ENCODE measurements at places on chromosomes 4 and X. TPM values are rescaled to one million over a fixed set of nuclear protein-coding genes. Genes with fewer than 3 reads are reported as not detected.

The WDFY3 gene
- total RNA-seq, result 80.1 TPM

The STAP1 gene
- total RNA-seq, result not detected

The UCP1 gene
- total RNA-seq, result not detected

The PDS5A gene
- total RNA-seq, result 61.3 TPM

The GRPR gene
- 0.17 TPM for total RNA-seq

The CTSO gene
- total RNA-seq, result 13.9 TPM

GRCh38 chr4:15836362-15836761 lies 58.2 kb downstream of the CD38 start:
- no peak overlapping the region for H3K4me3 ChIP-seq
- peaks cover 8% of the 10 kb centered on the region for H3K4me1 ChIP-seq
- peak overlapping the region; percentile 8 for H3K27ac ChIP-seq
- DNase-seq, result no peak
- H3K27me3 ChIP-seq, result peaks cover 5% of the 10 kb centered on the region

GRCh38 chrX:141945426-141945825 lies 41.7 kb downstream of the MAGEC1 start:
- DNase-seq, result no peak
- H3K27me3 ChIP-seq, result no peaks in the 10 kb centered on the region
- H3K27ac ChIP-seq, result no peak overlapping the region
- H3K36me3 ChIP-seq, result no peaks in the 10 kb centered on the region
- H3K4me3 ChIP-seq, result no peak overlapping the region
- H3K4me1 ChIP-seq, result no peaks in the 10 kb centered on the region

GRCh38 chr4:932713-933070 lies 432 bp downstream of the TMEM175 start:
- H3K4me3 ChIP-seq, result peak overlapping the region; percentile 86
- H3K36me3 ChIP-seq, result no peaks in the 10 kb centered on the region
- peak overlapping the region; percentile 92 for H3K27ac ChIP-seq
- H3K27me3 ChIP-seq, result no peaks in the 10 kb centered on the region

- DNase-seq, result peak; percentile 82
- H3K27ac ChIP-seq, result no peak overlapping the region
- no peak overlapping the region for H3K4me3 ChIP-seq
- no peaks in the 10 kb centered on the region for H3K27me3 ChIP-seq
- peaks cover 8% of the 10 kb centered on the region for H3K36me3 ChIP-seq
- H3K4me1 ChIP-seq, result peaks cover 3% of the 10 kb centered on the region
These were observed 4.4 kb downstream of the PQBP1 start for GRCh38 chrX:48902135-48902534.

DNA sequence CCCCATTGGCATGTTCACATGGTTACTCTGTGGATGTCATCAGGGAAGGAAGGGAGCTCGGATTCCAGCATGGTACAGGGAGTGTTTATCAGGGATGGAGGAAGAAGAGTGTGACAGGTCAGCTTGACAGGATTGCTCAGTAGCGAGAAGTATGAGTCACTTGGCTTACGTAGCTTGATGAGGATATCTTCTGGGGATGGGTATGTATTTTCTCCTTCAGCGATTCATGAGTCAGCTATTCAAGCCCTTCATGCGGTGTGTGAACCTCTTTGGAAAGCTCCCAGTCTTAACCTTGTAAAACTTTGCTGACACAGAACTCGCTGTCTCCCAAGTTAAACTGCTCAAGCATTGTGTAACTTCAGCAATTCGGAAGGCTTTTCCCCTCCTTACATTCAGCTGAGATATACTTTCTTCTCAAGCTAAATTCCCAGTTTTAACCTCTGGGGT lies 275.4 kb downstream of the ARHGAP10 start:
- no peak for DNase-seq
- H3K36me3 ChIP-seq, result peaks cover 16% of the 10 kb centered on the region
- no peak overlapping the region for H3K4me3 ChIP-seq
- H3K4me1 ChIP-seq, result peaks cover 30% of the 10 kb centered on the region
- H3K27ac ChIP-seq, result peak overlapping the region; percentile 87

DNA sequence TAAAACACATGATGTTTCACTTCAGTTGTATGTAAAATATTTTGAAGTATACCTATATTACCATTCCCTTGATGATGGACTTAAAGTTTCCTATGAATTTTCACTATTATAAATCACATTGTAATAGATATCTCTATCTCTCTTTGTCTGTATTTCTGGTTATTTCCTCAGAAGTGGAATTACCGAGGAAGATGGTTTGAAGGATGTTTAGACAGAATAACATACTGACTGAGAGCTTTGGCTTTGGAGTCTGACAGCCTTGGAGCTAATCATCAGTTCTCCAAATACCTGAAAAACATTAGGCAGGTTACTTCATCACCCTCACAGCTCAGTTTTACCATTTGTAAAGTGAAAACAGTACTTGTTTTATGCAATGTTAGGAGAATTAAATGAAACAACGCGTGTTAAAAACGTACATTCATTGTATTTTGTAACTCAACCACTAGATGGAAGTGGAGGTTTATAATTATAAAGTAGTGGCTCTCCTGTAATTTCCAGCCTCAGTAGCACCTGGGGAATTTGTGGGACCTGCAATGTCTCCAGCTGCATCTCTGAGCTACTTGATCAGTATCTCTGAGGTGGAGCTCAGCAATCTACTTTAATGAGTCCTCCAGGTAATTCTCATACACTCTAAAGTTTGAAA lies 14.3 kb downstream of the JCHAIN start:
- H3K36me3 ChIP-seq, result no peaks in the 10 kb centered on the region
- DNase-seq, result no peak
- H3K4me3 ChIP-seq, result no peak overlapping the region
- H3K27ac ChIP-seq, result no peak overlapping the region
- H3K4me1 ChIP-seq, result no peaks in the 10 kb centered on the region

GRCh38 chr4:182291597-182292270 lies 48.5 kb downstream of the TENM3 start:
- H3K36me3 ChIP-seq, result no peaks in the 10 kb centered on the region
- H3K4me3 ChIP-seq, result no peak overlapping the region
- no peak for DNase-seq
- H3K27me3 ChIP-seq, result no peaks in the 10 kb centered on the region
- peaks cover 4% of the 10 kb centered on the region for H3K4me1 ChIP-seq

GRCh38 chr4:103050736-103051436 lies 25.7 kb downstream of the SLC9B2 start:
- DNase-seq, result no peak
- no peaks in the 10 kb centered on the region for H3K27me3 ChIP-seq
- no peaks in the 10 kb centered on the region for H3K4me1 ChIP-seq
- no peak overlapping the region for H3K4me3 ChIP-seq
- H3K27ac ChIP-seq, result no peak overlapping the region

DNA sequence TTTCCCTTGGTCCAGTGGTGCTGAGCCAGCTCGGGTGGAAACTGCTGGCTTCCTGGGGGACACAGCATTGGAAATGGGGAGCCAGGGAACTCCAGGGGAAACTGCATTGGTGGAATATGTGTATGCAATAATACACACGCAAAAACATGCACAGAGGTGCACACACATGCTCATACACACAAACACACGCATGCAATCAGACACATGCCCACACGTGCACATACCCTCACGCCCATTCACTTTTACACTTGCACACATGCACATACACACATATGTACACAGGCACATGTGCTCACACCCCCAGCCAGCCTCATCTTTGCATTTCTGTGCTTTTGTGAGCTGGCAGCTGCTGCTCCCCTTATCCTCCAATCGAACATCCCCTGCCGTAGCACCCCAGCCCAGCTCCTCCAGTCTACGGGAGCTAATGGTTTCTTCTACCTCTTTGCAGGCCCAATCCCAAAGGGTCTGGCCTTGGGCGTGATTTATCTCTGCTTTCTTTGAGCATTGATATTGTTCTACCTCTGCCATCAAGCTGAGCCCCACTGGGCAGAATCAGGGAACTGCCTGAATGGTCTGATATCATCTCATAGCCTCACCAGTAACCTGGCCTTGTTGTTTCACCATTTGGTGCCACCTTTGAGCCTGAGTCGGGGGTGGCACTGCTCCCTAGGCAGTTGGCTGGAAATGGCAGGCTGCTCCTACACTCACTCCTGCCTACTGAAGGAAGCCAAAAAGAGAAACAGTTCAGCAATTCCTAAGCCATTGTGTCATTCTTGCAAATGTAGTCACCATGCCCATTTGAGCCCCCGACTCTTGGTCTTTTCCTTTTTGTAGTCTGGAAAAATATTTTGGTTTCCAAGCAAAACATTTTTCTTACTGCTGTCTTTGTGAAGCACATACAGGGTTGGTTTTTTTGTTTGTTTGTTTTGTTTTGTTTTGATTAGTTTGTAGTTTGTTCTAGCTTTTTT lies 104.4 kb upstream of the MAMLD1 start:
- H3K36me3 ChIP-seq, result no peaks in the 10 kb centered on the region
- no peak for DNase-seq

DNA sequence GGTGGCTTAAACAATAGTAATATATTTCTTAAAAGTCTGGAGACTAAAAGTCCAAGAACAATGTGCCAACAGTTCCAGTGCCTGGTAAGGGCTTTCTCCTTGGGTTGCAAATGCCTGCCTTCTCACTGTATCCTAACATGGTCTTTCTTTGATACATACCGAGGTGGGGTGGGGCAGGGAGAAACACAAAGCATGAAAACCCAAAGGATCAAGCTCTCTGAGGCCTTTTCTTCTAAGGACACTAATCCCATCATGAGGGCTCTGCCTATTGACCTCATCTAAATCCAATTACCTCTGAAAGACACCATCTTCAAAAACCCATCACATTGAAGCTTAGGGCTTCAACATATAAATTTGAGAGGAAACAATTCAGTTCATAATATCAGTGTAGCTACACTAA lies 311.3 kb downstream of the GRID2 start:
- no peaks in the 10 kb centered on the region for H3K4me1 ChIP-seq
- no peaks in the 10 kb centered on the region for H3K36me3 ChIP-seq
- H3K27me3 ChIP-seq, result peaks cover 7% of the 10 kb centered on the region
- no peak for DNase-seq
- H3K27ac ChIP-seq, result no peak overlapping the region
- H3K4me3 ChIP-seq, result no peak overlapping the region

DNA sequence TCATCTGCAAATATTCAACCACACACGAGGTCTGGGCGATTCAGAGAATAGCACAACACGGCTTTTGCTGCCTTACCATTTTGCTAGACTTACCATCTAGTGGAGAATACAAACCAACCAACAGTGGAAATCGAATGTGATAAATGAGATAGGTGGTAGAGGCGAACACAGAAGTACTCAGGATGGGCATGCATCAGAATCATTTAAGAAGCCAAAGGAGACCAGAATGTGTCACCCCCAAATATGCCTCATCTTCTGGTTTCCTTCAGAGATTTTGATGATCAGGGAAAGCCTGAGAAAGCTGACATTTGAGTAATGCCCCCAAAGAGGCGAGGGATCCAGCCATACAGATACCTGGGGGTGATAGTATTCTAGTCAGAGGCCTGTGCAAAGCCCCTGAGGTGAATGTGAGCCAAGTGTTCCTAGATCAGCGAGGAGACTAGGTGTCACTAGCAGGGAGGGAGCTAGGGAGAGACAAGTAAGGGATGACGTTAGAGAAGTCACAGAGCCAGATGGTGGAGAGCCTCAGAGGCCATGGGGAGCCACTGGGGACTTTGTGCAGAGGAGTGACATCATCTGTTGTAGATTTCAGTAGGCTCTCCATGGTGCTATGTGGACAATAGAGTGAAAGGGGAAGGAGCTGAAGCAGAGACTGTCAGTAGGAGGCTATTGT lies 1.7 kb downstream of the MTMR1 start:
- H3K4me1 ChIP-seq, result peaks cover 36% of the 10 kb centered on the region
- DNase-seq, result no peak
- H3K27me3 ChIP-seq, result no peaks in the 10 kb centered on the region

DNA sequence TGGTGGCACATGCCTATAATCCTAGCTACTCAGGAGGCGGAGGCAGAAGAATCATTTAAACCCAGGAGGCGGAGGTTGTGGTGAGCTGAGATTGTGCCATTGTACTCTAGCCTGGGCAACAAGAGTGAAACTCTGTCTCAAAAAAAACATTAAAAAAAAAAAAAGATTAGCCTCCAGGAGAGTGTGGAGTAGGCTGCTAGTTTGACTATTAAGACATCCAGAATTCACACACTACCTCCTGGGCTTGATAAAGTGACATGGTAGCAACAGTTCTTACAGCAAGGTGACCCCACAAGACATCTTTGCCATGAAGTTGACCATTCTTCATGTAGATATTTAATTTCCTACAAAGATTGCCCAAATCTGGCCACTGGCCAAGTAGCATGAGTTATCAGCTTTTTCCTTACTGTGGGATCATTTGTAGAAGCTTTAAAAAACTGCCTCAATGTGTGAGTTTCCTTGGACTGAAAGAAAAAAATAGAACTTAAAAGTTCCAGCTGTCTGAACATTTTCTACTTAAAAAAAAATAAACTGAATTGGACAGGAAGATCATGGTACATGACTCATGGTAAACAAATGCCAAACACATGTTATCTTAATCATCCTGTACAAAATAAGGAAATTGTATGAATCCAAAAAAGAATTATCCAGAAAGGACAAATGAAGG lies 35.3 kb upstream of the SPRY1 start:
- H3K4me1 ChIP-seq, result peaks cover 38% of the 10 kb centered on the region
- H3K36me3 ChIP-seq, result no peaks in the 10 kb centered on the region
- no peak overlapping the region for H3K4me3 ChIP-seq

- no peaks in the 10 kb centered on the region for H3K27me3 ChIP-seq
- no peaks in the 10 kb centered on the region for H3K4me1 ChIP-seq
These were observed 1012.9 kb upstream of the FTHL17 start for GRCh38 chrX:32084757-32085156.

DNA sequence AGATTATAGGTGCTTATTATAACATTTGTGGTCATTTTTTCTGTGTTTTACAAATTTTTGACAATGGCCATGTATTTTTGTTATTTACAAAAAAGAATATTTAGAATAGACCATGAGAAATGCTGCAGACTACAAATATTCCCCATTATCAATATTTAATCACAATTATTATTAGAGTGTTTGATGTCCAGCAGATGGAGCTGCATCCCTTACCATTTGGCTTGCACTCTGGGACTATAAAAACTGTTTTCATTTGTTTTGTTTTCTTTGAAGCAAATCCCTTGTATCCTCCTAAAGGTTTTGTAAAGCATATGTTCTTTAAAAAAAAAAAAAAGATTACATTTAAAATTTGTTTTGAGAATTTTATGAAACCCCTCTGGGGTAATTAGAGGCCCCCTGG lies 85.6 kb upstream of the CXorf66 start:
- H3K27ac ChIP-seq, result no peak overlapping the region
- H3K4me1 ChIP-seq, result no peaks in the 10 kb centered on the region
- DNase-seq, result no peak
- H3K36me3 ChIP-seq, result no peaks in the 10 kb centered on the region

GRCh38 chr4:174173360-174173759 lies 110.1 kb downstream of the FBXO8 start:
- peaks cover 30% of the 10 kb centered on the region for H3K27me3 ChIP-seq
- H3K4me3 ChIP-seq, result no peak overlapping the region
- H3K36me3 ChIP-seq, result no peaks in the 10 kb centered on the region
- H3K4me1 ChIP-seq, result no peaks in the 10 kb centered on the region
- H3K27ac ChIP-seq, result no peak overlapping the region

- no peaks in the 10 kb centered on the region for H3K27me3 ChIP-seq
- H3K4me3 ChIP-seq, result no peak overlapping the region
- no peak overlapping the region for H3K27ac ChIP-seq
- DNase-seq, result no peak
- no peaks in the 10 kb centered on the region for H3K36me3 ChIP-seq
These were observed 26.6 kb downstream of the PLAC1 start for GRCh38 chrX:134631426-134632346.
